Activated CD4-positive, CD25-positive, alpha-beta regulatory T cell (primary cell): ENCODE measurements at places on chromosomes 1 and 21.

- DNase-seq = no peak
Observed at GRCh38 chr1:229420224-229420623, 13.7 kb downstream of the ACTA1 start.

DNA sequence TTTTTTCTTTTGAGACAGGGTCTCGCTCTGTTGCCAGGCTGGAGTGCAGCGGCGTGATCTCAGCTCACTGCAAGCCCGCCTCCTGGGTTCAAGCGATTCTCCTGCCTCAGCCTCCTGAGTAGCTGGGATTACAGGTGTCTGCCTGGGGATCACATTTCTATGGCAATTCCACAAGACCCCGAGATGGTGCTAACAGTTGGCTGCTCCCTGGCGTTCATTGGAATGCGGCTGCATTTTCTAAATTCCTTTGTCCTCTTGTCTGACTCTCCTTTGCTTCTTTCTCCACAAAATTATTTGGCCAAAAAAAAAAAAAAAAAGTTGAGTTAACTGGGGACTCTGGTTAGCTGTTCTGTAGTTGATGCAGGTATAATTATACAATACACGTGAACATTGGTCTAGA lies 176.4 kb downstream of the ETS2 start:
- DNase-seq = no peak

DNA sequence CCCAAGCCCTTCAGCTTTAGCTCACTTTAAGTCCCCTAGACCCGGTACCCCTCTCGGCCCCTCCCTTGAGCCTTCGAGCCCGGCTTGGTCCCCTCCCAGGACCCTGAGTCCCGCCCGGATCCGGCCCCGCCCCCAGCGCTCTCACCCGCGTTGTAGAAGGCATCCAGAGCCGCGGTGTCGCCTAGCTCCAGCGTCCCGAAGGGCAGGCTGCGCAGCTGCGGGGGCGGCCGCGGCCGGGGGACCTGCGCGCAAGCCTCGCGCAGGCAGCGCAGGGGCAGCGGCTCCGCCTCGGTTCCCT lies 699 bp downstream of the MAP3K6 start:
- DNase-seq = peak; percentile 50

DNA sequence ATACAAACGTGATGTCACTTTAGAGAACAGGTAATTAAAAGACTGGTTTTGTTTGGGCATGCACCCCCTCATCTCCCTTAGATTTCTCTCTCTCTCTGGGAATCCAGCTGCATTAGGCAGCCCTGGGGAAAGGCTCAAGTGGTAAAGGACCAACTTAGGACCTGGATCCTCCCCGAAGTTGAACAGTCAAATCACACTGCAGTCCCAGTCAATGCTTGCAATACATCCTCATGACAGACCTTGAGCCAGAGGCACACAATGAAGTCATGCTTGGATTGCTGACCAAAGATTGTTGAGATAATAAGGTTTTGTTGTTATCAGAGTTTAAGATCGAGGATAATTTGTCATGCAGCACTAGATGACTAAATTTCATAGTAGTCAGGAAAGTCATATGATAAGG lies 1285.8 kb upstream of the NCAM2 start:
- no peak for DNase-seq

GRCh38 chr1:40462956-40463590 lies 12.8 kb downstream of the ZFP69B start:
- no peak for DNase-seq
